Stimulated activated effector memory CD8-positive, alpha-beta T cell treated with anti-CD3 and anti-CD28 coated beads, Interleukin-12 subunit alpha, Interleukin-12 subunit beta, amount 100 ng/mL, for 72 hours (primary cell): ENCODE measurements at places on chromosomes 5 and 9.

GRCh38 chr5:35302544-35302943, 72.3 kb upstream of the PRLR start:
- no peak for DNase-seq

GRCh38 chr5:97133101-97133500, 9.3 kb downstream of the LIX1 start:
- no peak for DNase-seq

DNA sequence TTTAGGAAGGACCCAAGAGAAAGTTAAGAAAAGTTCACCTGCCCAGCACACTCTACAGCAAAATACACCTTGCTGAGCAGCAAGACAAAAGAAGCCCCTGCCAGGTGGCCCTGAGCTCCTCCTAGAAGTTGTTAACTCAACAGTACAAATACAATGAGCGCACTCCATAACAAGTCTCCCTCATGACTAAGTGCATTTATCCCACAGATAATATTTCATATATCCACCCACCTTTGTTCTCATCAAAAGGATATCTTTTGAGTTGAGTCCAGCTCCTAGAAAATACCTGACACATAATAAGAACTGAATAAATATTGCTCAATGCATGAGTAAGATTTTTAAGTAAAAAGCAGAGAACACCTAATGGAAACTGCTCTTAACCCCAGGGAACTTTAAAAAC, 73.3 kb downstream of the ABCA1 start:
- DNase-seq, result no peak

GRCh38 chr5:113755516-113755915, 242.0 kb downstream of the YTHDC2 start:
- no peak for DNase-seq

DNA sequence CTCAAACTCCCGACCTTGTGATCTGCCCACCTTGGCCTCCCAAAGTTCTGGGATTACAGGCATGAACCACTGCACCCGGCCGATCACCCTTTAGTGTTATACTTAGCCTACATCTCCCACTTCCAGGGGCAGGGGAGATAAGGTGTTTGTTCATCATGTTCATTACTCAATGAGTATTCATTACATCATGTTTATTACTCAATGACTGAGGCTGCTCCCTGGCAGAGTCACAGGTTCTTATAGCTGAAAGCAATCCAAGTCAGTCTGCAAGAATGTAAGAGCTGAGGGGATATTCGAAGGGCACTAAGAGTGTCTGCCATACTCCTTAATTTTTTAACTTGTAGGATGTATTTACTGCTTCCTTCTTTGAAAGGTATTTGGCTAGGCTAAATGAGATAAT, 214.2 kb downstream of the SPATA31D1 start:
- DNase-seq, result no peak

- no peak for DNase-seq
Observed at GRCh38 chr9:84493284-84493947, 152.9 kb upstream of the SLC28A3 start.

GRCh38 chr5:56106837-56107236, 112.1 kb upstream of the IL6ST start:
- DNase-seq, result no peak

GRCh38 chr5:154042766-154043165, 4.0 kb downstream of the MFAP3 start:
- DNase-seq, result no peak

- no peak for DNase-seq
Observed at GRCh38 chr9:133368249-133368881, 7.5 kb downstream of the SURF4 start.

- DNase-seq, result no peak
Observed at GRCh38 chr9:19913151-19913550, 124.3 kb upstream of the SLC24A2 start.

GRCh38 chr5:115624994-115625393, 842 bp downstream of the TMED7 start:
- DNase-seq, result no peak

DNA sequence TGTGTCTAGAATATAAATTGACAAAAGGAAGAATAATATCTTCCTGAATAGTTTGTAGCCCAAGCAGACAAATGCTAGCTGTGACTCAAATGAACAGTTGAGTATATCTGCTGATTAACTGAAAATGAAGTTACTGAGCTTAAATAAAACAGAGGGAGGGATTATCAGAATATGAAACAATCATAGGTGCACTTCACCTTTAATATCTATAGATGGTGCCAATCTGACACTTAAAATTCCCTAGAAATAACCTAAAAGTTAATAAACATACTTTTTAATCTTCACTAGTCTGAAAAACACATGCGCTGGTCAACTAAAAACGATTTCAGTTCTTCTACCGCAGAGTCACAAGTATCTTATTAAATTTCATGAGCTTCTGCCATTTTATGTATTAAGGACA, 280.8 kb upstream of the RASA1 start:
- no peak for DNase-seq

DNA sequence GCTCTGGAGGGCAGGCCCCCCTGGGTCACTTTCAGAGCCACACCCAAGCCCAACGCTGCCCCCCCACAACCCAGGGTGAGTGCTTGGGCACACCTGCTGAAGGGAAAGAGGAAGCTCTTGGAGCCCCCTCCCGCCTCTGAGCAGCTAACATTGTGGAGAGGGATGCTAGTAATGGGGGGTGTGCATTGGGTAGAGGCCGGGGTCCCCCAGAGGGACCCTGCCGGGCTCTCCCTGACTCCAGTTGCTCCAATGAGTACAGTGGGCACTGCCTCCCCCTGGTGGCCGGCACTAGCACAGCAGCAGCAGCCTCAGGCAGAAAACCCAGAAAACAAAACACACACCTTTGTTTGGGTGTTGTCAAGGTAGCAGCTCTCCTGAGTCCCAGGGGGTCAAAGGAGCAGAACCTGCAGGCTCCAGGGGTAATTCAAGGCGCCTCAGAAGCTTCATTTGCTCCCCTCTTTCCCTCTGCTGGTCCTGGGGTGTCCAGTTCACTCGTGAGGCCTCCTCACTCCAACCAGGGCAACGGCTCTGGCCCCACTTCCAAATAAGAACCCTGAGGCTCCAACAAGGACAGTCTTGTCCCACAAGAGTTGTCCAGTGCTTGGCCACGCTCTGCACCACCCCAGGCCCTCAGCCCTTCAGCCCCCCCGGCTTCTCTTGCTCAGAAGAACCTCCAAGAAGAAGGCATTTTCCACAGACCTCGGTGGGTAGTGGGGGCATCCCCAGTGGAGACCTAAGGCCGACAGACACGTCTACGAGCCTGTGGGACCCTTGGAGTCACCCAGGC, 16.1 kb downstream of the GBGT1 start:
- peak; percentile 94 for DNase-seq

DNA sequence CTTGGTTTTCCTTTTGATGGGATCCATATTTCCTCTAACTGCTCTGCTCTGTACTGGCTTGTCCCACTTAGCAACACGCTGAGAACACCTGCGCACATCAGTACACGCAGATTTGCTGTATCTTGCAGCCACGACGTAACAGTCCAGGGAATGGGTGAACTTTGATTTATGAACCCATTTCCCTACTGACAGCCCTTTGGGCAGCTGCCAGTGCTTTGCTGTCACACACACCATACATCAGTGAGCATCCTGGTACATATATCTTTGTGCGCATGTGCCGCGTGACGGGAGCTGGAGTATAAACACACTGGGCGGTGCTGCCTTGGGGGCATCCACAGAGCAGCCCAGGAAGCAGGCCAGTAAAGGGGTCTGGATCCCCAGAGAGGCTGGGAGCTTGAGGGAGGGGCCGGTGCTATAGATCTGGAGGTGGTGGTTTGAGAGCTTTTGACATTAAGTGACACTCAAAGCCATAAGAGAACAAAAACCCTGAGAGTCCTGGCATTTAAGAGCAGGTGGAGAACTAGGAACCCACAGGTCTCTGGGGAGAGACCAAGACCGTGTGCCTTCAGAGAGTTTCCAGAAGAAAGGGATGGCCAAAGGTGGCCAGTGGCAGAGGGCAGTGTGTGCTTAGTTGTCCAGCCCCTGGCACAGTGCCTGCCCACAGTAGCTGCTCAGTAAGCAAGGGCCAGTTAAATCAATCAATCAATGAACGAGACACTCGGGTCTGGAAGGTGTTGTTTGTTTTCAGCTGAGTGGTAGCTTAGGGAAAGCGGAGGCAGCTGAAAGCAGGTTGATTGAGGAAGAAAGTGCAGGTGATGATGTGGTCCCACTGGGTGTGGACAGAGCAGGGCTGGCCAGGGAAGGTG, 53.7 kb downstream of the LMX1B start:
- no peak for DNase-seq

DNA sequence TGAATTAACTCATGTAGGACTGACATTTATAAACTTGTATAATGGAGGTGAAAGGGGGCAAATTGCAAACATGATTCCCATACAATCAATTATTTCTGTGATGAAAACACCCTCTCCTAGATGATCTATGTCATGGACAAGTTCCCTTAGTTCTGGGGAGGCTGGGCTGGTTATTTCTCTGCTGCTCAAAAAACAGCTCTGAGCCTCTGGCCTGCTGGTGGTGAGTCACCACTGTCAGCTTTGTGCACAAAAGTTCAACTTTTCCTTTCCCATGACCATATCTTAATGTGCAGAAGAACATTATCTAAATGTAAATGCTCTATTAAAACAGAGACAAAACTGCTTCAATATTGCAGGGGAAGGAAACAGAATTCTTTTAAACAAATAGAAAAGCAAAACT, 85.0 kb downstream of the HMHB1 start:
- DNase-seq, result no peak

GRCh38 chr9:131420980-131421624, 27.2 kb downstream of the PRRC2B start:
- no peak for DNase-seq

GRCh38 chr9:91426123-91426745, 2.6 kb upstream of the NFIL3 start:
- peak; percentile 55 for DNase-seq

DNA sequence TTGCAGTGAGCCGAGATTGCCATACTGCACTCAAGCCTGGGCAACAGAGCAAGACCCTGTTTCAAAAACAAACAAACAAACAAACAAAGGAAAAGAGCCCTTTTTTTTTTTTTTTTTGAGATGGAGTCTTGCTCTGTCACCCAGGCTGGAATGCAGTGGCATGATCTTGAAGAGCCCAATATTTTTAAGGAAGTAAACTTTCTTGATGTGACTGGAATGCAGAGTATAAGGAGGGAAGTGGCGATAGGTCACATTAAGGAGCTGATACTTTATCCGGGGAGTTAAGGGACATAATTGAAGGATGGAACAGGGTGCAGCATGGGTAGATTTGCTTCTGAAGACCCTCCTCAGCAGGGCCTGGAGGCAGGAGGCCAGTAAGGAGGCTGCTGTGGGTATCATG, 13.0 kb downstream of the NAIF1 start:
- no peak for DNase-seq

- no peak for DNase-seq
Observed at GRCh38 chr9:33837138-33837537, 20.2 kb downstream of the UBE2R2 start.
